ENCODE measurements at places on chromosomes 11 and 22. TPM values are rescaled to one million over a fixed set of nuclear protein-coding genes. Genes with fewer than 3 reads are reported as not detected.

GRCh38 chr11:119489087-119489486 is 66.1 kb upstream of the THY1 start:
- no peak for DNase-seq

- no peak for DNase-seq
Measured at GRCh38 chr11:88523386-88524071, 186.0 kb upstream of the CTSC start.

GRCh38 chr11:114559425-114560310 is at the start of gene NXPE1:
TSS of gene NXPE1 (minus strand) at chr11:114559881. CDS start at chr11:114551201, 8,680 bp downstream.
- DNase-seq: no peak

DNA sequence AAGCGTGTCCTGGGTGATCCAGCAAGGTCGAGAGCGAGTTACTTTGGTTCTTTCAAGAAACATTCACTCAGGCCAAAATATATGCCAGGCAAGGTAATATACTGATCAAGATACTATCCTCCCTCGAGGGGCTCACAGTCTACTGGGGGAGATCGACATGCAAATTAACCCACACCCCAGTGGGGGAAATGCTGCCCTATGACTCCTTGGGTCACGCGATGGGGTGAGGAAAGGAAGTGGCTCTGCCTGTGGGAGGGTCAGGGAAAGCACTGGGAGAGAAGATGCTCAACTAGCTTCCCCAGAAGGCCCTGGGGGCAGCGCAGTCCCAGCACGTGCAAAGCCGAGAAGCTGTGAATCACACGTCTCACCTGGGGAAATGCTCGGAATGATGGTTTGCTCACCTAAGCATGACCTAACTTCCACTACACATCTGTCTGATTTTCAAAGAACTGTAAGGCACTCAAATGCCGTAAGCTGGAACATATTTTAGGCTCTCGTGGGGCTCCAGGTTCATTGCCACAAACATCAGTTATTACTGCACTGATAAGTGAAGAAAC is 130.7 kb downstream of the RCN1 start:
- no peak for DNase-seq

OR5D16 gene
- total RNA-seq: not detected

UPK3A gene
- not detected for total RNA-seq

GPHA2 gene
- not detected for total RNA-seq
